ENCODE measurements at places on chromosomes 3 and 15.
A peak's percentile ranks its signal among the peaks of the same experiment; 100 is the strongest.

GRCh38 chr15:57223345-57223744 lies 153.0 kb upstream of the CGNL1 start:
- DNase-seq = no peak

- DNase-seq = no peak
Observed at GRCh38 chr15:88300089-88300488, 43.5 kb upstream of the NTRK3 start.

- DNase-seq = peak; percentile 43
Observed at GRCh38 chr3:150411976-150412375, 3.9 kb downstream of the TSC22D2 start.

DNA sequence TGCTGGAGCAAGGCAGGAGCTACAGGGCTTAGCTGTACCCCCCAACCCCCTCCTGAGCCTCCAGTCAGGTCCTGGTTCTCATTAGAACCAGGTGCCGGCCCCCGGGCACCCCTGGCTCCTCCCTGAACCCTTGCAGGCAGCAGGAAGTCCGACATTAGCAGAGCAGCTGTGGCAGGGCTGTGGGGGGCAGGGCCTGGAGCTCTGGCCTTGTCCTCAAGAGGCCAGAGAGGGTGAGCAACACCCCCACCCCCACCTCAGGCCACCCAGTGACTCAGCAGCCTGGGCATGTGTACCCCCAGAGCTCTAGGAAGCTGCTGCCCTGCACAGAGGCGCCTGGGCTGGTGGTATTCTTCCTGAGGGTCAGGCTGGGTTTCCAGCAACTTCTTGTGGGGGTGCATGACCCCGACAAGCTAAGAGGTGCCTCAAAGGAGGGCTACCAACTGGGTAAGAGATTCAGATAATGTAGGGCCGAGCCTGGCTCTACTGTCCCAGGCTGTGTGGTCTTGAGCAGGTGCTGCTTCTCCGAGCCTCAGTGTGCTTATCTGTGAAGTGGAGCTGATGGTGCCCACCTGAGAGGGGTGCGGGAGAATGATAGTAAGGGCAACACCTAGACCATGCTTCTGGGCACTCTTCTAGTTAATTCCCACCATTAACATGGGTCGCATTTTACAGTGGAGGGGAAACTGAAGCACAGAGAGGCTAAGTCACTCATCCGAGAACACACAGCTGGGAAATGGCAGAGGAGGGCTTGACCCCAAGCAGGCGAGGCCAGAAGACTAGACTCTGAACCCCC lies 16.0 kb downstream of the H1-8 start:
- DNase-seq = no peak

GRCh38 chr3:152056481-152056880 lies 183.0 kb downstream of the SUCNR1 start:
- DNase-seq = no peak

GRCh38 chr3:198030726-198031125 lies 70.7 kb downstream of the LMLN start:
- no peak for DNase-seq

DNA sequence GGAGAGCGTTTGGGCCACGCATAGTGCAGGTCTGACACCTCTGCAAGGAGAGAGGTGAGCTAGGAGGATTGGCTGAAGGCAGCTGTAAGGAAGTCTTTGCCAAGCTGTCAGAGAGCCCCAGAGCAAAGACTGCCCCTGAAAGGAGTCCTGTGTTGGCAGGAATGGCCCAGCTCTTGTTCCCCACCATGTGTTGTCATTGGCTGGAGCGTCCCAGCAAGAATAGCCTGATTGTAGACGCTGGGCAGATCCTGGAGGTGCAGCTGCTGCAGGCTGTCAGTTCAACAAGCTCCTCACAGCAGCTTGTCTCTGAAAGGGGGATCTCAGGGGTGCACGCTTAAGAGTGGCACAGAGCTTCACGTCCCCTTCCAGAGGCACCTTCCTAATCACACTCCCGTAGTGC lies 237.6 kb downstream of the FEZF2 start:
- DNase-seq = no peak

- DNase-seq = no peak
Observed at GRCh38 chr15:93428150-93428549, 339.1 kb upstream of the RGMA start.

- DNase-seq = no peak
Observed at GRCh38 chr3:179265875-179266274, 15.0 kb upstream of the KCNMB3 start.

GRCh38 chr3:42080453-42080872 lies 10.7 kb upstream of the TRAK1 start:
- DNase-seq = peak; percentile 62

DNA sequence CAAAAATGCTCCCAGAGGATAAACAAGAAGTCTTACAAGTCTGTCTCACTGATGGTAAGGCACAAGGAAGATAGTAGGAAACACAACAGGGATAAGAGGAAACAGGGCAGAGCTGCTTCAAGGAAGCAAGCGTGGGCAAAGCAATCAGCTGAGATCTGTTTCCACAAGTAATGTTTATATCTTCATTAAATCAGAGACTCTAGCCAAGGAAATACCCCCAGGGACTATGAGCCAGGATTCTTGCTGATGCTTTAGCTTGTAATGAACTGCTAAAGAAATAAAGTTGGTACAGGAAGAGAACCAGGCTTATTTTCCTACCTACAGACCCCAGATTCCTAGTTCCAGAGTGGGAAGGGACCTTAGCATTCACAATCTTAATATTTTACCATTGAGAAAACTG lies 112.7 kb upstream of the C3orf80 start:
- no peak for DNase-seq

DNA sequence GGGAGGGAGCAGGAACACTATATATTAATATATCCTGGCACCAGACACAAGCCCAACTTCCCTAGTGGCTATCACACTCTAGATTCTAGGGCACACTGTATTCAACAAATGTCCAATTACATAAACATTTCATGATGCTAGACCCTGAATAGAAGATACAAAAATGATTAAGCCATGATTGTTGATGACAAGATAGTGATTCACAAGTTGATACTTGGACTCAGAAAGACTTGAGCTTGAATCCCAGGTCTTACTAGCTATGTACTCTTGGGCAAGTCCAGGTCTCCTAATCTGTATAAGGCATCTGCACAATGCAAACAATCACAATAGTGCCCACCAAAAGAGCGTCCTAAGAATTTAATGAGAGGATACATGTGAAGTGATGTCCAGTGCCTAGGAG lies 10.0 kb upstream of the SNTN start:
- DNase-seq = no peak

DNA sequence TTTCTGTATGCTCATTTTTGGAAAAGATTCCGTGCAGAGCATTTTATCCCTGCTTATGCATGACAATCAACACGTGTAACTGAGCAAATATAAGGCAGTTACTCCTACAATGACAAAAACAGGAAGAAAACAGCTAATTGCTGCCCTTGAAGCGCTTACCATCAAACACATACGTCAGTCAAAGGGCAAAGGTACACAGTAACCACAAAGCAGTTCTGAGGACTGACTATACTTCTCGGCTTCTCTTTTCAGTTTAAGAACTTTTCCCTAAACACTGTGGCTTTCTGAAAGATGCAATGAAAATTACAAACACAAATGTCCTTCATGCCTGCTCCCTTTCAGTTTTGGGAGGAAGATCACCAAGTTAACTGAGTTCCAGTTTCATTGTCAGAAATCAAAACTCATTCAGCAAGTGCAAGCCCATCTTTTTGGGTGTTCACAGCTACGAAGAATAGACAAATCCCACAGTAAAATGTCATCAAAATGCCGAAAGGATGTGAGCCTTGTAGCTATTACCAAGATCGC lies 602.8 kb downstream of the FOXP1 start:
- DNase-seq = no peak

DNA sequence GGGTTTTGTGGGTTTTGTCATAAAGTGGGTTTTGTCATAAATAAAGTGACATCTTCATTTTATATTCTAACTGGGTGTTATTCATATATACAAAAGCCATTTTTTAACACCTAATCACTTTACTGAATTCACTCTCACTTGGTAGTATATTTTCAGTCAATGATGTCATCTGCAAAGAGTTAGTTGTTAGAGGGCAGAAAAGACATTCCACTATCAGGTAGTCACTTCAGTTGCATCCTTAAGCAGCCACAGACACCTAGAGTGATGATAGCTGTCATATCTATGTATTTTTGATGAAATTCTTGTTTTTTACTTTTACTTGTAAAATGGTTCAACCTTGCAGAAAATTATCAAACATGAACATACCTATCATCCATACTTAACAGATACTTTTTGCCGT lies 89.0 kb downstream of the DHX36 start:
- DNase-seq = no peak

DNA sequence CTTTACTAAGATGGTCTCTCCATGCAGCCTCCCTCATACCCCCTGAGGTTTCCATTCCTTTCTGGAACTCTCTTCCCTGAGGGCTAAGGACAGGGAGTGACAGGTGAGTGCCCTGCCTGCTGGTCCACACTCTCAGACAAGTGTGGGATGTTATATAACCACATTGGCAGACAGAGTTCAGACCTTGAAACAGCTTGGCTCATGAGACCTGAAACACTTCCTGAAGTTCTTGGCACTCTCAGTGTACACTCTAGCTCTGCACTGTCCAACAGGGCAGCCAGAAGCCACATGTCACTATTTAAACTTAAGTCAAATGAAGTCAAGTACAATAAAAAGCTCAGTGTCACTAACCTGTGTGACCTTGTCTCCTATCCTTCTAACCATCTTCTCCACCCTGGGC lies 188.5 kb downstream of the ZNF621 start:
- DNase-seq = no peak

- DNase-seq = peak; percentile 78
Observed at GRCh38 chr15:101445562-101446517, 43.7 kb downstream of the PCSK6 start.

DNA sequence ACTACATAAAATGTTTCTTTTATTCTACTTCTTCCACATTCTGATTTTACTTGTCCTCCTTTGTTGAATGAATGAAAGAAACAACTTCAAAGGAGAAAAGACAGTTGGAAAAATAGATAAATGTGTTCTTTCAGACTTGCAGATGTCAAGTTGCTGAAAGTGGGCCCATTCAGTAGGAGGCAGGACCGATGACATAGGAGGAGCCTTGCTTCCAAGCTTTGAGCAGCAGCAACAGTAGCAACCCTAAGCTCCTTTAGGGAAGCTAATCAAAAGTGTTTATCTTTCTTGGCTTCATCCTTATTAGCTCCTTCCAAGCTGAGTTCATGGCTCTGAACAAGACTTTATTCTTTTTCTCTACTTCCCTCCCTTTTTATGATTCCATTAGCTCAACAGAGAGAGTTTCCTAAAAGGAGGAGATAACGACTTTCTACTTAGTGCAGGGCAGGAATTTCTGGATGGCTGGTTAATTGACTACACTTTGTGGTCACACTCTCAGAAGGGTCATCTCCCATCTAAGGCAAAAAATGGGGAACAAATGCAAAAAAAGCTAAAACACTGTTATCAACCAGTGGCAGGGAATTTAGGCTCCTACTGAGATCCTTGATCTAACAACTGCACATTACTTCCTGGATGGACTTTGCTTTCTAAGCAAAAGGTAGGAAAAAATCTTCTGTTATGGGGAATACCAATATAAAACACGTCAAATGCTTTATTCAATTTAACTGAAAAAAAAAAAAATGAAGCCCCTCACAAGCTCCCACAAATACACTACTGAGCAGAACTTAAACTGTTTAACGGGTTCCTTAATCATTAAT lies 4.8 kb downstream of the MORC1 start:
- no peak for DNase-seq

- DNase-seq = no peak
Observed at GRCh38 chr3:183161552-183162336, 790 bp downstream of the LAMP3 start.

- no peak for DNase-seq
Observed at GRCh38 chr15:52856286-52856685, 66.2 kb upstream of the ONECUT1 start.

- DNase-seq = no peak
Observed at GRCh38 chr3:13685721-13686120, 136.8 kb downstream of the FBLN2 start.

DNA sequence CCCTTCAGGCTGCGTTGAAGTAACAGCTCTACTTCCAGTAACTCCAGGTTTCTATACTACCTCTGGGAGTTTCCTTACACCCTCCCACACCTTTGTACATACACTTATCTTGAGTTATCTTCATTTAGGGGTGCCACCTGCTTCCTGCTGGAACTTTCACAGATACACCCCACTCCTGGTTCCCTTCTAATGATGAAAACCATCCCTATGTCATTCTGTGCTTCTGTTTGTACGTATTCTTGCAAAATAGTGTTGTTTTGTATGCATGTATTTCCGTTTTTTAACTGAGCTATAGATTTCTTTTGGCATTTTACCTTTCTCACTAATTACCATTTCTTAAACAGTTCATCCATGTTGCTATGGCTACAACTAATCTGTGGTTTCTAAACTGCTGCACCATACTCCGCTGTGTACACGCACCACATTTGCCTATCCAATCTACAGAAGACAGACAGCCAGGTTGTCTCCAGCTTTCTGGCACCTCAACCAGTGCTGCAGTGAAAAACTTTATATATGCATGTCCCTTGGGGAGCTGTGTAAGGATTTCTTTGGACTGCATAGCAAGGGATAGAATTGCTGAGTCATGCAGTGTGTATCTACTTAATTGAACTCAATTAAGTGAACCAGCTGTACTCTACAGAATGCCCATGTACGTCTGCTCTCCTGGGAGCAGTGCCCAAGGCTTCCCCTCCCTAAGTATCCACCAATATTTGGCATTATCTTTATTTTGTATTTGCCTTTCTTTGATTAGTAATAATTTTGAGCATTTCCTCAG lies 61.4 kb upstream of the ST8SIA2 start:
- no peak for DNase-seq

DNA sequence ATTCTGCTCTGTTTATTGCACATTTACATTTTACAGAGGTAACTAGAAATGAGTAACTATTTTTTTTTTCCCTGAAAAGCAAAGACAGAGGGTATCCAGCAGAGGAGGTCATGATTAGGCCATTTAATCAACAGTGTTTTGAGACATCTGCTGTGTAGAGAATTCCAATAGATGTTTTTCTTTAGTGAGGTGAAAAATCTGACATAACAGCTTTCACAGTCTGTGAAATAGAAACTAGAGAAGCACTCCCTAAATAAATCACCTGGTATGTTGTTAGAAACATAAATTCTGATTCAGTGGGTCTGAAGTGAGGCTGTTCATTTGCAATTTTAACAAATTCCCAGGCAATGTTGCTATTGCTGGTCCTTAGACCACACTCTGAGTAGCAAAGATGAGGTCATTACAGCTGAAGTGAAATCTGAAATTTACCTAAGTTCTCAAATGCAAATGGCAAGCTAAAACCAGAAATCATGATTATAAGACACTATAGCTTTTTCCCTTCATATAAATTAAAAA lies 329.2 kb upstream of the LRRC3B start:
- DNase-seq = no peak

- no peak for DNase-seq
Observed at GRCh38 chr15:54571576-54571975, 593.3 kb downstream of the UNC13C start.

- DNase-seq = no peak
Observed at GRCh38 chr3:188594139-188594538, 440.2 kb downstream of the LPP start.
